ENCODE measurements at places on chromosomes 1 and 21.

GRCh38 chr1:64291931-64292330, 88.5 kb downstream of the UBE2U start:
- no peak for DNase-seq

- no peak for DNase-seq
Observed at GRCh38 chr1:2953688-2954285, 67.5 kb upstream of the ACTRT2 start.

DNA sequence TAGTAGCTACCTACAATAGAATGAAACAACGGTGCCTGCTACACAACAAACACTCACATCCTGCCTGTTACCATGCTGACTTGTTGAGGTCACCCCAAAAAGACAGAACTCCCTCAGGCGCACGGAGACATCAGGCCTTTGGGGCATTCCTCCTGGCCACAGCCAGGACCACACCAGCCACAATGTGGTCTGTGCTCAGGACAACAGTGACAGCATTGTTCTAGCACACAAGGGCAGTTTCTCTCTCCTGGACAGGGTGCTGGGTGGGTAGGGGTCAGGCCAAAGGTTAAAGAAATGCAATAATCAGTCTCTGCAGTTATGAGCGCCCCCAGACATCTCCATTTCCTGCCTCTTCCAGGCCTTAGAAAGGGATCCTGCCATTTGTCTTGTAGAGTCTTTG, 39.5 kb downstream of the CTNNBIP1 start:
- DNase-seq = no peak

DNA sequence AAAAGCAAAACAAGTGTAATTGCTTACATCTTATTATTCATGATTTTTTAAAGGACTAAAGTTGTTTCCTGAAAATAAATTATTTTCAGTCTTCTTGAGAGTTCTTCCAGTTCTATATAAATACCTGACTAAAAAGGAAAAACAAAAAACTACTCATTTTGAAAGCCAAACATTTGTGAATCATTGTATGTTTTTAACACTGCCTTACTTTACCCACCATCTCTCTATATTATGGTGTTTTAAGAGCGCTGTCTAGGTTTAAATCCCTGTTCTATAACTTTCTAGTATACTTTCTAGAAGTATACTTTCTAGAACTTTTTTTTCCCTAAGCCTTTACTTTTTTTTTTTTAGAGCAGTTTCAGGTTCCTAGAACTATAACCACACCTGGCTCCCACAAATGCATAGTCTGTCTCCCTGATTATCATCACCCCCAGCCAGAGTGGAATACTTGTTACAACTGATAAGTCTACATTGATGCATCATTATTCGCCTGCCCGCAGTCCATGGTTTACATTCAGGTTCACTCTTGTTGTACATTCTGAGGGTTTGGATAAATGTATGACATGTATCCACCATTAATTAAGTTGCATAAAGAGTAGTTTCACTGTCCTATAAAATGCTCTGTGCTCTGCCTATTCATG, 9.8 kb downstream of the RSBN1 start:
- no peak for DNase-seq

- peak; percentile 55 for DNase-seq
Observed at GRCh38 chr1:231729544-231729943, 103.0 kb downstream of the DISC1 start.

GRCh38 chr1:38775175-38775845, 84.3 kb downstream of the RRAGC start:
- no peak for DNase-seq

DNA sequence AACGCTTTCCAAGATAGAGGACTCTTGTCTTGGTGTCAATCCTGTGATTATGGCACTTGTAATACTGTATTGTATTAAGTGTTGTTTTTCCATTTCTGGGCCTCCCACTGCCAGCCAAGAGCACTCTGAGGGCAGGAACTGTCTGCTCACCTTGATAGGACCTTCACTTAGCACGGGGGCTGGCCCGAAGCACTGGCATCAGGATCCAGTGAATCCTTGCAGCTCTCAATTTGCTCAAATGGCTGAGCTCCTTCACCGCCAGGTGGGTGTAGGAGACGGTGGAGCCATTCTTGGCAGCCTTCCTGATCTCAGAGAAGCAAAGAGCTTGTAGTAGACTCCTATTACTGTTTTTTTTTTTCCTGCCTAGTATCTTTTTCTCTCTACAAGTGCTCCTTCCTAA, 17.7 kb downstream of the MECR start:
- DNase-seq = no peak

DNA sequence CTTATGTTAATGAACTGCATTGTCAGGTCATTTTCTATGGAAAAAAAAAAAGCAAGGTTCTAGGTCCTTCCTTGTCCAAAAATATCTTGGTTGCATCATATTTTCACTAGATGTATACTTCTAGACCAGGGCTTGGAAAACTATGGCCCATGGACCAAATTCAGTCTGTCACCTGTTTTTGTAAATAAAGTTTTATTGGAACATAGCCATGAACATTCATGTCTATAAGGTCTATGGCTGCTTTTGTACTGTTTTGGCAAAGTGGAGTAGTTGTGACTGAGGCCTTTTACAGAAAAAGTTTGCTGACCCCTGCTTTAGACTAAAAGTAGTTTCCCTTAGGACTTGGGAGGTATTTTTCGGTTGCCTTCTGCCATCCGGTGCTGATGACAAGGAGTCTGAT, 19.2 kb upstream of the PLA2G2E start:
- DNase-seq = no peak

DNA sequence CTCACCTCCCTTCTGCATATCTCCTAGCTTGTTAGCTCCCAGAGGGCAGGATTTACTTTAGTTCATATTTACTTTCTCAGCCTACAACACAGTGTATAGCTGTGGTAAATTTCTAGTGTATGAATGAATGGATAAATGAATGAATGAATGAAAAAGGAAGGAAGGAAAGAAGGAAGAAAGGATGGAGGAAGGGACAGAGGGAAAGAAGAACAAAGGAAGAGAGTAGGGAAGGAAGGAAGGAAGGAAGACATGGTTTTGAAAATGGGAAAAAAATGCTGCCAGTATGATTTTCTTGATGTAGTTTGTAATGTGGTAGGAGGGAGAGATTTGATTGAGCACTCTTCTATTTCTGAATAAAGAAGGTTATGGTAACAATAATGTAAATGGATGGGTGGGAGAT, 47.0 kb downstream of the LAMC2 start:
- DNase-seq = no peak

DNA sequence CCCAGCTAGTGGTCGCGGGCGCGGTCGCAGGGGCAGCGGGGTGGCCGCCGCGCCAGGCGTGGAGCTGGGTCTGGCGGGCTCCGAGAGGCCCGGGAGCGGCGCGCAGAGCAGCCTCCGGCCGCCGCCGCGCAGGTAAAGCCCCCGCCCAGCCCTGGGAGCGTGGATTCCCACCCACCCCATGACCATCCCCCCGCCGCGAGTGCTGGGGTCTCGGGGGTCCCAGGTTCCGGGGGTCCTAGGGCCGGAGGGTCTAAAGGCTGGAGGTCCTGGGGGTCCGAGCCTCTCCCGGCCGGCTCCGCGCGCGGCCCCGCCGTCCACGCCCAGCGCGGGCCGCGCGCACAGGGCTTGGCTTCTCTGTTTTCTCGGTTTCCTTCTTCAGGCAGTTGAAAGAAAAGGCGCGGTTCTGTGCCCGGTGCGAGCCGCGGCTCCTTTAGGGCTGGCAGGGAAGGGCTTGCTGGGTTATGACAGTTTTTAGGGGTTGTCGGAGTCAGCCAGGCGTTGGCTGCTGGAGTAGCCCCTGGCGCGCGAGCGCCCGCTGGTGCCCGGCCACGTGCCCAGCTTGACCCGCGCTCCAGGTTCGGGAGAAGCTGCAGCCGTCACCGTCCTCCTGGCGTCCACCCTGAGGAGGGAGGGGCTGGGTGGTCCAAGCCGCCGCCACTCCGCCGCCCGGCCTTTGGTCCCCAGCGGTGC, 359 bp downstream of the LRRC3 start:
- no peak for DNase-seq

GRCh38 chr1:192941722-192942411, 117.3 kb downstream of the UCHL5 start:
- DNase-seq = no peak

- no peak for DNase-seq
Observed at GRCh38 chr1:163076981-163077761, 8.0 kb downstream of the RGS4 start.

DNA sequence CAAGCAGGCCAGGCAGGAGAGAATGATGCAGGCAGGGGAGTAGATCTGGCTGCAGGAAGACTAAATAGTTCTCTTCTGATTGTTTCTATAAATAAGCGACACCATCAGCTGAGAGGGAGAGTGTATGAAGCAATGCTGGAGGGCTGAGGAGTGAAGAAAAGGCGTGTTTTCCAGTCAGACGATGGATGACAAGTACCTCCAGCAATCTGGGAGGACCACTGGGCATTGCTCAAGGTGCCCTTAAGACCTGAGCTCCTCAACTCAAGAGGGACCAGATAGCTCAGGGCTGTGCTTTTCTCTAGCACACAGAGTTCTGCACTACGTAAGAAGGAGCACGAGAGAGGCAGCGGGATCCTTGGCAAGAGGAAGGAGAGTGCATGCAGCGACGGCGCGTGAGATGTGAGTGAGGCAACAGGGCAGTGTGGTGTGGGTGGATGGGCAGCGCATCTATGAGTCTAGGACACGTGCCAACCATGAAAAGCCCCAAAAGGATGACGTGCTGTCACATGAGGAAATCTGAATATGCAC, 36.0 kb downstream of the PABPC4 start:
- DNase-seq = no peak

DNA sequence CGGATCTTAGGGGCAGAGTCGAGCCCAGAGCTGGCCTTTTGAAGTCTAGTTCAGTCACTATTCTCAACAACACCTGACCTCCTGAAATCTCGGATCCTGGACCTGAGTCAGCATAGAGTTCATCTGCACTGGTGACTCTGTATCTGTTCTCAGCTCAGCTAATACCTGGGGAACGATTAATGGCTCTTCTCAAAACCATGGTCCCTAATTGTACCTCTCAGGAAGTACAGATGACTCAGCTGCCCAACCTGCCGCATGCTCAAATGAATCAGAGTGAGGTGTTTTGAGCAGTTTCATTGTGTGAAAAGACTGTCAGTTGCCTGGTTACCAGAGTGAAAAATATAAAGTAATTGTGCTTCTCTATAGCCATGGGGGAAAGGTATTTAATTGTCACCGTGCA, 89.2 kb downstream of the SLC35F3 start:
- DNase-seq = peak; percentile 21

- DNase-seq = no peak
Observed at GRCh38 chr1:200143347-200143746, 115.8 kb downstream of the NR5A2 start.

GRCh38 chr1:26281971-26282370, 2.1 kb downstream of the SH3BGRL3 start:
- DNase-seq = no peak

- peak; percentile 29 for DNase-seq
Observed at GRCh38 chr1:172040466-172040865, 199.2 kb downstream of the DNM3 start.

DNA sequence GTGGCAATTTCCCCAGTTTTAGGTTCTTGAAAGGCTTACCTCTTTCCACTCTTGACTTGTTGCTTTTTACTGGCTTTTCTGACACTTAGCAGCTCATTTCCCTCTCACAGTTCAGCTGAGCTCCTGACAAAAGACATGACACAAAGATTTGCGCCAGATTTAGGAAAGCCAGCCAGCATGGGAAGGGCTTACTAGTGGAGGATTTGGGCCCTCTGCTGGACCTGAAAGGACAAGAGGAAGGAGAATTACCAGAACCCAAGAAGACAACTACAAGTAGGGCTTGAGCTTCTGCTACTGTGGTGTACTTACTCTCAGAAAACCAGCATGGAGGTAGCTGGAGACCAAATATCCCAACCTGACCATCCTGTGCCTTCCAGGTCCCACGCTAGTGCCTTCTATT, 784.5 kb downstream of the BRINP3 start:
- DNase-seq = no peak

GRCh38 chr1:107449326-107449725, 308.5 kb downstream of the NTNG1 start:
- no peak for DNase-seq

DNA sequence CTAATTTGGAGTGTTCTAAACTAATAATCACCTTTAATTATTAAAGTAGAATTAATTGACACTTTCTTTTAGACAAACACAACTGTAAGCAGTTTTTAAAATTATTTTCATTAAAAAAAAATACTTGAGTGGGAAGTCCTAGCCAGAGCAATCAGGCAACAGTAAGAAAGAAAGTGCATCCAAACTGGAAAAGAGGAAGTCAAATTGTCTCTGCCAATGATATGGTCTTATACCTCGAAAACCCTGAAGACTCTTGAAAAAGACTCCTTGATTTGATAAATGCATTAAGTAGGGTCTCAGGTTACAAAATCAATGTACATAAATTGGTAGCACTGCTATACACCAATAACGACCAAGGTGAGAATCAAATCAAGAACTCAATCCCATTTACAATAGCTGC, 83.0 kb upstream of the GADD45A start:
- no peak for DNase-seq

- DNase-seq = no peak
Observed at GRCh38 chr1:112800289-112800688, 85.2 kb upstream of the PPM1J start.

DNA sequence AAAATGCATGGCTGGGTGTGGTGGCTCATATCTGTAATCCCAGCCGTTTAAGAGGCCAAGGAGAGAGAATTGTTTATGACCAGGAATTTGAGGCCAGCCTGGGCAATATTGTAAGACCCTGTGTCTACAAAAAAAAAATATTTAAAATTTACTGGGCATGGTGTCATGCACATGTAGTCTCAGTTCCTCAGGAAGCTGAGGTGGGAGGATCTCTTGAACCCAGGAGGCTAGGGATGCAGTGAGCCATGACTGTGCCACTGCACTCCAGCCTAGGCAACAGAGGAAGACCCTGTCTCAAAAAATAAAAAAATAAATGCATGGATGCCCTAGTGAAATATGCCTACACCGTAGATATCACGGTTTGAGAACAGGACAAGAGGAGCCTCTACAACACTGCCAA, 1331.2 kb upstream of the B3GALT2 start:
- no peak for DNase-seq

- DNase-seq = no peak
Observed at GRCh38 chr1:44694863-44695478, 20.5 kb downstream of the ARMH1 start.

DNA sequence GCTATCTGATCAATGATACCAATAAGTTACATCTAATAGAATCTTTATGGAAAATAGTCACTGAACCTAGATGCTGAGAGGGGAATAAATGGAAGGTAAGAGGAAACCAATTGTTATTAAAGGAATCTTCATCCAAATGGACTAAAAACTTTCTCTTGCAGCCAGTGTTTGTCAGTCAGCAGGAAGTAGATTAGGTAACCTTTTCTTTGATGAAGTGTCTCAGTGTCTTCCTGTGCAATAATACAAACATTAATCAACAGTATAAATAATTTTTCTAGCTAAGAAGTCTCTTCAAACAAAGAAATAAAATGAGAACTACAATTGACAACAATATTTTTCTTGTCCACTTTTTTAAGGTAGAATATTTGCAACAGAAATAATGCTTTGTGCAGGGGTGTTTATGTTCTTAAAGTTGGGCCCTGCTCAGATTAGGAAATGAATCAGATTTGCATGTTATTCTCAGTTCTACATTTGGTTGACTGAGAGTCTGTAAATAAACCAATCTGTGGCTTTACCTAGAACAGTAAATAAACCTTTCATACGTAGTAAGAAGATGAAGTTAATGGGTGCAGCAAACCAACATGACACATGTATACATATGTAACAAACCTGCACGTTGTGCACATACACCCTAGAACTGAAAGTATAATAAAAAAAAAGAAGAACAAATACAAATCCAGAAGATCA, 391.4 kb downstream of the MRPL39 start:
- no peak for DNase-seq
